Activated CD4-positive, alpha-beta T cell treated with anti-CD3 and anti-CD28 coated beads, Interleukin-10, Interleukin-2, amounts not matched to agents 100 ng/mL and 50 ng/mL, durations not matched to agents 16 hours and 8 hours (primary cell): ENCODE measurements at places on chromosomes 7 and 10.
A peak's percentile ranks its signal among the peaks of the same experiment; 100 is the strongest.

- no peak for DNase-seq
Measured at GRCh38 chr7:24231493-24231892, 52.5 kb upstream of the NPY start.

- no peak for DNase-seq
Measured at GRCh38 chr7:76513817-76514799, 3.8 kb downstream of the UPK3B start.

- no peak for DNase-seq
Measured at GRCh38 chr10:70559861-70560260, 42.7 kb downstream of the PRF1 start.

DNA sequence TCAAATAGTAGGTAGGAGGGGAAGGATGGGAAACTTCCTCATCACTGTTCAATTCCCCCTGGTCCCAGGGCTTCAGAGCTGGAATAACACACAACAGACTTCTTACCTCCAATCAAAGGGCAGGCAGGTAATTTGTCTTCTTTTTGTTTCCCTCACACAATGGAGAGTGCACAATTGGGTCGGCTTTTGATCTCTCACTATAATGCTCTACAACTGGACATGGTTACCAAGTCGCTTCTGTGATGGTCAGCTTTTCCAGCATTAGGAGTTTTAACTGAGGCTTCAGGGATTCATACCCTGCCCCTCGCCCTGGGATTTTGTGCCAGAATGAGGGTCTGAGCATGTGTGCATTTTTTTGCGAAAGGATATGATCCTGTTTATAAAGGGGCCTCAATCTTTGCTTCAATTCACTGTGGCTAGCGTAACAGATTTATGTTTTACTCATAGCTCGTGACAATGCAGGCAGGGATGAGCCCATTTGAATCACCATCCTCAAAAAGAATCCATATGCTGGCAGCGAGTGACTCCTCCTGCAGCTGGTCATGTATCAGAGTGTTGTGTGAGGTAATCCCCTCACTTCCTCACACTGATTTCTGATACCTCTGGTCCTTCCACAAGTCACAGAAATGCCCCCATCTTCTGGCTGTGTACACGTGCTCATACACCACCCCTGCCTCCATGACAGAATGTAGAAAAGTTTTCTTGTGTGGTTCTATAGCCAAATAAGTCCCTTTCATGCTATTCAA lies 189.6 kb downstream of the CTTNBP2 start:
- DNase-seq: no peak

- DNase-seq: no peak
Measured at GRCh38 chr7:47202146-47202783, 379.6 kb downstream of the TNS3 start.

DNA sequence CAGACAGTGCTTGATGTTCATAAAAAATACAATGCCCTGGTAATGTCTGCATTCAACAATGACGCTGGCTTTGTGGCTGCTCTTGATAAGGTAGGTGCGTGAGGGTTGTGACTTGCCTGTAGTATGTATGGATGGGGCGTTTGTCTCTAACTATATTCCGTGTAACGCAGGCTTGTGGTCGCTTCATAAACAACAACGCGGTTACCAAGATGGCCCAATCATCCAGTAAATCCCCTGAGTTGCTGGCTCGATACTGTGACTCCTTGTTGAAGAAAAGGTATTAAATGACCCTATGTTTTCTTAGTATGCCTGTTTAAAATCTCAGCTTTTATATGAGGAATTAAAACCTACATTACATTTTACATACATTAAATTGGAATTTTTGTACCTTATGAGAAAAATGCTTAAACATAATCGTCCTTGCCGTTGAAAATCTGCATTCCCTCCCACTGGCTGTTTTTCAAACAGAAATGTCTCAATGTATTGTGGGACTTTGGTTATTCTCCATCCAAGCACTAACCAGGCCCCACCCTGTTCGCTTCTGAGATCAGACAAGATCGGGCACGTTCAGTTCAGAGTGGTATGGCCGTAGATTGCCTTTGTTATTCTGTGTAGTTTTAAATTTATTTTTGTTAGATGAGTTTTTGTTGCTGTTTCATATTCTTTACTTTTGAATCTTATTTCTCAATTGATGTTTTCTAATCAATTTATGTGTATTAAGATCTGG lies 85.3 kb downstream of the CUL1 start:
- DNase-seq: no peak

DNA sequence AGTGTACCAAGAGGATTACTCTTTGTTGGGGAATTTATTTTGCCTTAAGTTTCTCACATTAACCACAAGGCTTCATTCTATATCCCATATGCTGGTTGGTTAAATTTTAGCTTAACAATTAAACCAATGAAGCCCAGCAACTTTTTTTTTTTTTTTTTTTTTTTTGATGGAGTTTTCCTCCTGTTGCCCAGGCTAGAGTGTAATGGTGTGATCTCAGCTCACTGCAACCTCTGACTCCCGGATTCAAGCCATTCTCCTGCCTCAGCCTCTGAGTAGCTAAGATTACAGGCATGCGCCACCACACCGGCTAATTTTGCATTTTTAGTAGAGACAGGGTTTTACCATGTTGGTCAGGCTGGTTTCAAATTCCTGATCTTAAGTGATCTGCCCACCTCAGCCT lies 75.0 kb upstream of the MKX start:
- DNase-seq: no peak

GRCh38 chr7:2808891-2809665 lies 35.0 kb downstream of the GNA12 start:
- DNase-seq: no peak

DNA sequence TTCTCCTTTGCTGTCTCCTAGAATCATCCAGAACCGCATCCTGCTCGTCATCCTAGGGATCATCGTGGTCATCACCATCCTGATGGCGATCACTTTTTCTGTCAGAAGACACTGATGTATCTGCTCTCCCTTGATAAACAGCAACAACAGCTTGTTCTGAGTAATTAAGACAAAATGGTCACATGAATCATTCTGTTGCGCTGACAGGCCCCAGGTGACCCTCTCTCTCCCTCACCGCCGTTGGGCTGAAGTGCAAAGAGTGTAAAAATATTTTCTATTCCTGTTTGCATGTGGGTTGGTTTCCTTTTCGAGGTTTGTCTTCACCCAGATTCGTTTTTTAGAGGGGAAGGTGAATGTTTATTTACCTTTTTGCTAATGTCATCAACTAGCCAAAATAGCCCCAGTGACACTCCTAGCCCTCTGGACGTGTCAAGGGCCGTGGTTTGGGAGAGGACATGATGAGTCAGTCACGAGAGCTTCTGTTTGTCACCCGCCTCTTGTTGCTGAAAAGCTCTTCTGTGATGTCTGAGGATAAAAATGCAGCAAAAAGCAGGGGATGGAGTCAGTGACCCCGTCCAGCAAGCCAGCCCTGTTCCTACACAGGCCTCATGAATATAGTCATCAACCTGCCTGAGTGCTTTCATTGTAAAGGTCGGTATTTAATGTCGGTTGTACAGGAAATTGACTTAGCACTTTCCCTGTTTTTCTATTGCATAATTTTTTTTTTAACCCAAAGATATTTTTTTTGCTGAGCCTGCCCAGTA lies 134.6 kb upstream of the TCF7L2 start:
- DNase-seq: peak; percentile 60

- peak; percentile 17 for DNase-seq
Measured at GRCh38 chr10:63431962-63432797, 33.6 kb downstream of the JMJD1C start.

DNA sequence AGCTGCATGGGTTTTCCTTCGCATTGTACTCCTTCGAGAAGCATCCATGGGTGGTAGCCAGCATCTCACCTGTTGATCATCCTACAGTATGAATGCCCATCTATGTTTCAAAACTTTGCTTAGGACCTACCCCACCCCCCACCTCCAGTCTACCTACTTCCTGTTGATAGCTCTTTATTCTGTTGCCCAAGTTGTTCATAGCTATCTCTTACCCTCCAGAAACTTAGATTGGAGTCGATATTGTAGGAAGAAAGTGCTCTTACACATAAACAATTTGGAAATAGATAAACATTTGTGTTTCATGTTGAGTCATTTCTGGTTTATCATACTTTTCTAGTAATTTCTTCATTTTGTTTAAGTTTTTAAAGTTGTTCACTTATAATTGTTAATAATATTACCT lies 90.1 kb downstream of the FAS start:
- no peak for DNase-seq

DNA sequence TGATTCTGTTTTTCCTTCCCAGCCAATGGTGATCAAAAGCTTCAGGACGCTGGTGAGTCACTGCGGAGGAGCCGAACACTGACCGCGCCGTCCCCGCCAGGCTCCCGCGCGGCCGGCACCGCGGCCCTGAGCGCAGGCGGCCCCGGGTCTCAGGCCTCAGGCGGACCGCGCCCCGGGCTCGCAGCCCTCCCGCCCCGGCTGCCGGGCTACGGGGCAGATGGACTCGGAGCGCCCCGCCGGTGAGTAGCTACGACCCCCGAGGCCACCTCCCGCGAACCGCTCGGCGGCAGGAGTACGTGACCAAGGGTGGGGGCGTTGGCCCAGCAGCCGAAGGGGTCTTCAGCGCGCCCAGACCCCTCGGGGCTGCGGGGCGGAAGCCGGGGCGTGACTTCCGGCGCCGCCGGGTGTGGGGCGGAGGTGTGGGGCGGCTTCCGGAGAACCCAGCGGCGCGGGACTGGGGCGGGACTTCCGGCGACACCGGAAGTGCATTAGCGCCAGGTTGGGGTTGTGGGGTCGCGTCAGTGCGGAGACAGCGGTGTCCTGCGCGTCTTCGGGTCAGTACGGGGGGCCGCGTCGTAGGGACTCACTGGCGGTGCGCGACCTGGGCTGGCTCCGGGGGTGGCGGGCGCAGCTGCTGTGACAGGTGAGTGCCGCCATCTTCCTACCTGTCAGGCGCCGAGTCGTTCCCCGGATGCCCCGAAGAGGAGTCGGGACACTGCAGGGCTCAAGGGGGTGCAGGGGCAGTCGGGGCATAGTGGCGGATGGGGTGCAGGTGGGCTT lies at the start of gene WDR37:
WDR37 (plus strand) TSS at position 60 of the 780 bp plus-strand sequence. CDS start 15,771 bp downstream, outside the sequence.
- DNase-seq: peak; percentile 92

DNA sequence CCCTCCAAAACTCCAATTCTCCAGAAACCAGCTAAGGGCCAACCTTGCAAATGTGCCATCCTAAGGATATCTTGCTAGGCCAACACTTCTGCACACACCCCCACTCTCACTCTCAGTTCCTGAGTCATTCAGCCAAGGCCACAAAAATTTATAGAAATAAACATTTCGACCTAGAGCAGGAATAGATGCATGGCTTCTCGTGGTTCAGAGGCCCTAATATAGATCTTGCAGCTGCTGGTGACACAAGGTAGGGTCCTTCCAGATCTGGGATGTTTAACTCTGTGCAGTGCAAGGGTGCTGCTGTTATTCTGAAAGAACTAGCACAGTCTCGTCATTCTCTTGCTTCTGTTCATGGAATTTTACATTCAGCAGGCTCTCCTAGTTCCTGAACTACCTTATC lies 369.3 kb downstream of the CALN1 start:
- no peak for DNase-seq

- DNase-seq: no peak
Measured at GRCh38 chr7:12146813-12147212, 64.3 kb upstream of the TMEM106B start.

GRCh38 chr7:68400783-68401182 lies 1197.5 kb upstream of the AUTS2 start:
- no peak for DNase-seq

- DNase-seq: no peak
Measured at GRCh38 chr10:18332484-18332883, 192.3 kb downstream of the CACNB2 start.

GRCh38 chr10:17037910-17038309 lies 91.7 kb downstream of the CUBN start:
- DNase-seq: no peak

DNA sequence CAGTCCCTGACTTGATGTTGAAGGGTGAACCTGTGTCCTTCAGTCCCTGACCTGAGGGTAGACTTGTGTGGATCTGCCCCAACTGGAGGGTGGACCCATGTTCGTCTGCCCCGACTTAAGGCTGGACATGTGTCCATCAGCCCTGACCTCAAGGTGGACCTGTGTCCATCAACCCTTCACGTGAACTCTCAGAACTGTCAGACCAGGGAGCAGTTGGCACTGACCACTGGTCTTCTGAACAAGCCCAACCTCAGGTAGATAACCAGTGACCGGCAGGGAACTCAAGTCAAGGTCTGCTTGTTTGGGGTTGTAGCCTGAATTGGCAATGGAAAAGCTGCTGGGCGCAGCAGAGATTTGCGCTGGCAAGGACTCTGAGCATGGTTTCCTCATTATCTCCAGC lies 96.5 kb downstream of the ADCY1 start:
- DNase-seq: no peak

GRCh38 chr7:67566101-67566500 lies 569.5 kb downstream of the TYW1 start:
- DNase-seq: no peak

- DNase-seq: no peak
Measured at GRCh38 chr7:83546586-83546985, 102.4 kb downstream of the SEMA3E start.

- no peak for DNase-seq
Measured at GRCh38 chr7:129014501-129015101, 40.3 kb downstream of the TNPO3 start.

GRCh38 chr7:99525713-99526440 lies 21.4 kb downstream of the ZKSCAN5 start:
- DNase-seq: no peak

DNA sequence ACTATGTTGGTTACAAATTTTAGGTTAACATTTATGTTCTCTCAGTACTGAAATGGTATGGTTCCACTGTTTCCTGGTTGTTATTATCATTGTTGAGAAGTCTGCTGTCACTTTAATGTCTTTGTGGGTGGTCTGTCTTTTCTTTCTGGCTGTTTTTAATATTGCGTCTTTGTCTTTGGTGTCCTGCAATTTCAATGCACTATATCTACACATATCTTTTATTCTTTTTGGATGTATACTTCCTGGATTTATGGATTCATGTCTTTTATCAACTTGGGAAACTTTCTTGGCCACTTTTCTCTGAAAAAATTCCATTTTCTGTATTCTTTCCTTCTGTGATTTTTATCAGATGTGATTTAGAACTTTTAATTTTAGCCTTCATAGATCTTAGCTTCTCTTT lies 250.2 kb downstream of the BUB3 start:
- DNase-seq: no peak

- no peak for DNase-seq
Measured at GRCh38 chr10:123726836-123727235, 60.7 kb downstream of the GPR26 start.

- DNase-seq: no peak
Measured at GRCh38 chr10:112229901-112230300, 46.3 kb upstream of the GPAM start.

- DNase-seq: no peak
Measured at GRCh38 chr7:141685285-141686023, 16.5 kb downstream of the DENND11 start.
